ENCODE measurements at places on chromosomes 2 and 18.
A peak's percentile ranks its signal among the peaks of the same experiment; 100 is the strongest.

DNA sequence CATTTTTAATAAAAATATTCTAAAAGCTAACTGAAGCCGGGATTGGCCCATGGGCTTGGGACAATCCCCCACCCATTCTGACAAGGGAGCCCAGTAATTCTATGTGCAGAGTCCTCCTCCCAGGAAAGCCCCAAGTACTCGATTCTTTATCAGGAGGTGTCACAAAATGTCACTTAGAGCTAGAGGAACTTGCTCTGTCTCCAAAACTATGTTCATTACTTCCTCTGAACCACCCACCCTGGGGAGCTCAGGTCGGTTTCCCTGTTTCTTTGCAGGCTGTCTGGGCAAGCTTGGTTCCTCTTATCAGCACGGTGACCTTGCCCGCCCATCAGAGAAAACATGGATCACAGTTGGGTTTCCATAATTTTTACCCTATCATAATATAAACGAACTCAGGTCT lies 430.6 kb upstream of the ID2 start:
- no peak for DNase-seq

- DNase-seq, result no peak
These were observed 40.6 kb upstream of the DSC1 start for GRCh38 chr18:31203096-31203793.

GRCh38 chr2:207871506-207871905 lies 101.8 kb upstream of the FZD5 start:
- no peak for DNase-seq

GRCh38 chr2:143720095-143720664 lies 591.0 kb downstream of the ARHGAP15 start:
- DNase-seq, result no peak

DNA sequence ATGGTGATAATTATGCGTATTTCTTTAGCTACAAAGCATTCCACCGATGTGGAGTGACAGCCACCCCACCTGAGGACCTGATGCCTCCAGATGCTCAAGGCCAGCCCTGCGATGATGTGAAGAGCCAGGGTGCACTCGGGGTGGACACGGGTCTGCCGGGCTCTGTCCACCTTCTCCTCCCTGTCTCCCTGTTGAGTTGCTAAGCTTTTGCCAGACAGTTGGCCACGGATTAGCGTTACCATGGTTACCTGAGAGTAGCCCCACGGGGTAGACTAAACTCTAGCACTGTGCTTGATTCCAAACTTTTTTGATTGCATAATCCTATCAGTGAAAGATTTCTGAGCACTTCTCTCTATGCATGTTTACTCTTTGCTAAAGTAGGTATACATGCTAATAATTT lies 86.2 kb downstream of the SMIM21 start:
- DNase-seq, result no peak

GRCh38 chr18:48796491-48797205 lies 154.1 kb downstream of the SMAD7 start:
- no peak for DNase-seq

- peak; percentile 96 for DNase-seq
These were observed 200.5 kb downstream of the ACKR3 start for GRCh38 chr2:236769981-236770671.

GRCh38 chr2:100907832-100908231 lies 87.9 kb downstream of the NPAS2 start:
- DNase-seq, result no peak
